ENCODE measurements at places on chromosomes 16 and 17.

DNA sequence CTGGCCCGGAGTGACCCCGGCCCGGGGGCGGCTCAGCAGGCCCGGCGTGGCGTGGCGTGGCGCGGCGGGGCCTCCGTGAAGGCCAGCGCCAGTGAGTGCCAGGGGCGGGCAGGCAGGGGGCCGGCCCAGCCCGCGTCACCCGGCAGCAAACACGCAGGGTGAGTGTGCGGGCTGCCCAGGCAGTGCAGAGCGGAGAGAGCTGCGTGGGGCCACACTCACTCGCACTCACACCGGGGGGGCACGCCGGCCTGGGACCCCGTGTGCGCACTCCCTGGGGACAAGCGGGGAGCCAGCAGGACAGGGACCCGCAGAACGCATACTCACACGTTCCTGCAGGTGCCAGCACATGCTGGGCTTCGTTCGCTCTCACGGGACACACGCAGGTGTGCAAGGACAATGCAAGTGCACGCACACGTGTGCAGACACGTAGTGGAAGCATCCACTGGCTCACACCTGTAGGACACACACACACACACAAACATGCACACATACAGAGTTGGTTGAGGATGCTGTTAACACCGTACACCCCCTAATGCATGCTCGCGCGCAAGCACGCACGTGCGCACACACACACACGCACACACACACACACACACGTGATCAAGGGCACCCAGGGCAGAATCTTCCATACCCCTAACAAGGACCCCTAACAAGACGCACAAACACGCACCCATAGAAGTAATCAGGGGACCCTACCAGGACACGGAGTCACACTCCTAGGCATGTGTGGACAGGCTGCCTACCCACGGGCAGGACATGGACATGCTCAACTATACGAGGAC is 7.7 kb downstream of the USP6 start:
- DNase-seq, result no peak

- no peak for DNase-seq
Observed at GRCh38 chr16:67391424-67392300, 1.6 kb downstream of the TPPP3 start.

GRCh38 chr17:76955191-76955590 is 87.0 kb downstream of the MGAT5B start:
- DNase-seq, result no peak

- DNase-seq, result no peak
Observed at GRCh38 chr16:50035468-50035992, 10.5 kb downstream of the CNEP1R1 start.

DNA sequence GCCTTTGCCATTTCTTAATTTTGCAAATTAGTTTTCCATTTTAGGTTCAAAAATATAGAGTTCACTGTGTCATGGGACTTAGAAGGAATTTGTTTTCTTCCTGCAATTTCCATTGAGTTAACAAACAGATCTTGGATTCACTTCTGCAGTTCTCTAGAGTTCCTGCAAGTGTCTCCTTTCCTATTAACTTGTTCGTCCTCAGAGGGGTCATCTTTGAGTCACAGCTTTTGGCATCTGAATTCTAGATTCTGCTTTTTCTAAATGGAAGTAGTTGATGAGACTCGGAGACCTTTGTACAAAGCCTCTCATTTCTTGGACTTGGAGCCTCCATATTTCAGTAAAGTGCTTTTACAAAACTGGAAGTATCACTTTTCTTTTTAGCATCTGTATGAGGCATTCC is 323.3 kb downstream of the BCAS3 start:
- peak; percentile 58 for DNase-seq

GRCh38 chr16:65497571-65497970 is 375.7 kb upstream of the CDH11 start:
- no peak for DNase-seq

- no peak for DNase-seq
Observed at GRCh38 chr17:35170968-35171771, 23.0 kb downstream of the SLC35G3 start.

DNA sequence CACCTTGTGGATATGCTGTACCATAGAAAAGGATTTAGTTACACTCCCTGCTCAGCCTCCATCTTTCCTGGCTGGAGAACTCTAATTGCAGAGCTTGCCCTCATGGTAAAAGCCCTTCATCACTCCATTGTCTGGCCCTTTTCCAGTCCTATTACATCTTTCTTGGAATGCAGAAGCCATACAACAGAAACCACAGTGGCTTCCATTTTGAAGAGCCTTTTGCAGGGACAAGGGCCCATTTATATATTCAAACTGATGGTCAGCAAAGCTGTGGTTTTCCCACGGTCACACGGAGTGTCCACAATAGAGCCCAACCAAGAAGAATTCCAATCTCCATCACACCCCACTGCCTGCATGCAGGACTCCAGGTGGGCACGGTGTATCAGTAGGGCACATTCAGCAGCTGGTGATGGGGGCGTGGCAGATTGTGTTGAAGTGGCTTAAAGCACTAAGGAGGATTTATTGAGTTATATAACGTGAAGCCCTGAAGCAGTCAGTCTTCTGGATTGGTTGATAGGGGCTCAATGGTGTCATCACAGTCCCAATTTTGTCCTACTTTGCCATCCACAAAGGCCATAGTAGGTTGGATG is 20.3 kb downstream of the COPRS start:
- peak; percentile 47 for DNase-seq

- peak; percentile 56 for DNase-seq
Observed at GRCh38 chr17:56125830-56126819, 27.1 kb upstream of the ANKFN1 start.

DNA sequence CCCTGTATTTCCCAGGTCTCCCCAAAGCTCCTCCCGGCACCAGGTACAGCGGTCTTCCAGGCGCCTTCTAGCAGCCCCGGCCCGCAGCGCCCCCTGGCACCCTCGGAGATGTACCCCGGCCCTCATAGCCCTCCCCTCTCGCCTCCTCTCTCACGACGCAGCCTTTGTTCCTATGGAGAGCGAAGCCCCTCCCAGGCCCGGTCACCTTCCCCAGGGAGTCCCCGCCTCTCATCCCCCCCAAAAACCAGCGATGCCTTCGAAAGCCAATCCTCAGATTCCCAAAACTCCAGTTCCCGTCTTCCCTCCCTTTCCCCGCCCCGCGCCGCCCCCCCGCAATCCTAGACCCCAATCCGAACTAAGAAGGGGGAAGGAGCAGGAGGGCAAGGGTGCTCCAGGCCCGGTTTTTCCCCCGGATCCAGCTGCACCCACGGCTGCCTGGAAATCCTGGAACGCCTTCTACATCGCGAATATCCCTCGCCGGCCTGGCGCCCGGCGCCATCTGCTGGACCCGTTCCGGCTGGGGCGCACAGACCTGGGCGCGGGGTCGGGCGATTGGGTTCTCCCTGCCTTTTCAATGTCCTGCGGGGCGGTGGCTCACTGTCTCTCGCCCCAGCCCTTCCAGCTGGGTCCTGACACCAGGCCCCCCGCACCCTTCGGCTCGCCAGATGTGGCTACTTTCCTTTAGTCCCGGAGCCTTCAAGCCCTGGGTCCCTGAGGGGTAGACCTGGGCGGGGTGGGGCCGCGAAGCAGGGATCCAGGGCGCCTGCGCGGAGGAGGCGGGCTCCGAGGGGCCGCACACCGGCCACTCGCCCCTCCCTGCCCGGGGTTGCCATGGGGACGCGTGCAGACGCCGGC is at the start of gene DNAH2:
DNAH2 (plus strand) TSS at position 844 of the 855 bp plus-strand sequence. CDS start 1,991 bp downstream, outside the sequence.
- DNase-seq, result peak; percentile 94

All from foreskin fibroblast (primary cell).